NCI-H1092 treated with DMSO at 0.1 percent for 48 hours (cell line): ENCODE measurements at places on chromosomes 11 and 22.

GRCh38 chr11:75264356-75264755 lies 23.8 kb downstream of the TPBGL start:
- no peak for DNase-seq

GRCh38 chr11:2807801-2808241 lies 77.8 kb downstream of the CDKN1C start:
- no peak for DNase-seq

- no peak for DNase-seq
These were observed 5.5 kb downstream of the JAM3 start for GRCh38 chr11:134074346-134074745.

GRCh38 chr11:100240025-100240539 lies 447.0 kb upstream of the ARHGAP42 start:
- DNase-seq: no peak

GRCh38 chr11:41273908-41274307 lies 185.5 kb downstream of the LRRC4C start:
- no peak for DNase-seq

DNA sequence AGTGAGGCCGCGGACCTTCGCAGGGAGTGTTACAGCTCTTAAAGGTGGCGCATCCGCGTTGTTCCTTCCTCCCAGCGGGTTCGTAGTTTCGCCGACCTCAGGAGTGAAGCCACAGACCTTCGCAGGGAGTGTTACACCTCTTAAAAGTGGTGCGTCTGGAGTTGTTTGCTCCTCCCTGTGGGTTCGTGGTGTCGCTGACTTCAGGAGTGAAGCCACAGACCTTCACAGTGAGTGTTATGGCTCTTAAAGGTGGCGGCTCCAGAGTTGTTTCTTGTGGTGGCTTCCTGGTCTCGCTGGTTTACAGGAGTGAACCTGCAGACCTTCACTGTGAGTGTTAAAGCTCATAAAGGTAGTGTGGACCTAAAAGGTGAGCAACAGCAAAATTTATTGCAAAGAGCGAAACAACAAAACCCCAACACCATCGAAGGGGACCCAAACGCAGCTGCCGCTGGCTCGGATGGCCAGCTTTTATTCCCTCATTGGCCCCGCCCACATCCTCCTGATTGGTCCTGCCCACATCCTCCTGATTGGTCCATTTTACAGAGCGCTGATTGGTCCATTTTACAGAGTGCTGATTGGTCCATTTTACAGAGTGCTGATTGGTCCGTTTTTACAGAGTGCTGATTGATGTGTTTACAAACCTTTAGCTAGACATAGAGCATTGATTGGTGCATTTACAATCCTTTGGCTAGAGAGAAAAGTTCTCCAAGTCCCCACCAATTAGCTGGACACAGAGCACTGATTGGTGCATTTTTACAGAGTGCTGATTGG lies 1.2 kb upstream of the TMEM45B start:
- DNase-seq: no peak

GRCh38 chr11:32305460-32305859 lies 129.9 kb downstream of the WT1 start:
- no peak for DNase-seq

DNA sequence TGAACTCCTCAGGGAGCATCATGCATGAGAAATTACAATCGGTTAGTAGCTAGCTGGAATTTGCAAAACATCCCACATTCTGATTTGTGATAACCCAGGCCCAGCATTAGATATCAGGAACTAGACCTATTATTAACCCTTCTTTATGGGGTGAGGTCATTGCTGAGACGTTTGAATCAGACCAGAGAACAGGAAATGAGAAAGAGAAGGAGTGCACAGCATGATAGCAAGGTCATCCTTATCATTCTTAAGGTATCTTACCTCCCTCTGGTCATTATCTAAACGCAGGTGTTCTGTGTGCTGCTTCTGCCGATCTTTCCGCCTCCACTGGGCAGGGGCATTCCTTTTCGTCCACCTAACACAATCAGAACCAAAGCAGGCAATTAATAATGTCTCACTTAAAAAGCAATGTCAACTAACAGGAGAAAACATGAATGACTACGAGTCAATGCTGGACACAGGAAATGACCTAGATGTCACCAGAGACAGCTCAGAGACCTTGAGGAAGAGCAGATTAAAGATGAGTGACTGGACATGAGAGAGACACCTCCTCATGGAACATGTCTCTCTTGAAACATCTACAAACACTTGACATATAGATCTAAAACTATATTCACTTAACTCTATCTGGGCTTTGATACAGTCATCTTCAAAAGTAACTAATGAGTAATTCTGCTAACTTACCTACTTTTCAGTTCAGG lies 78.3 kb upstream of the SCUBE2 start:
- DNase-seq: no peak

DNA sequence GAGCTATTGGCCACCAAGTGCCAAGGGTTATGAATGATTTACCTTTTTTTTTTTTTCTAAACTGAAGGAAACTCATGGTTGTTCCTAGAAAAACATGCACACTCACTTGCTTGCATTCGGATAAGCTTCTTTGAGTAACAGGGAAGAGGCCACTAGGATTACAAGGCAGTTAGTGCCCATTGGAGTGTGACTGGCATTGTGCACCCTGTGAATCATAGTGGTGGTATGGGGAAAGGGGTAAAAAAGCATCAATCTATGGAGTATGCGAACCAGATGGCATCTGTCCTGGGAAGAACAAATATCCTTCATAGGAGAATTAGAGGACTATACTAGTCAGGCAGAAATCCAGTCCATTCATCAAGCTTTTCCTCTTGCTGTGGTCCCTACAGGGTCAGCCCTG lies 24.2 kb downstream of the CD44 start:
- no peak for DNase-seq

DNA sequence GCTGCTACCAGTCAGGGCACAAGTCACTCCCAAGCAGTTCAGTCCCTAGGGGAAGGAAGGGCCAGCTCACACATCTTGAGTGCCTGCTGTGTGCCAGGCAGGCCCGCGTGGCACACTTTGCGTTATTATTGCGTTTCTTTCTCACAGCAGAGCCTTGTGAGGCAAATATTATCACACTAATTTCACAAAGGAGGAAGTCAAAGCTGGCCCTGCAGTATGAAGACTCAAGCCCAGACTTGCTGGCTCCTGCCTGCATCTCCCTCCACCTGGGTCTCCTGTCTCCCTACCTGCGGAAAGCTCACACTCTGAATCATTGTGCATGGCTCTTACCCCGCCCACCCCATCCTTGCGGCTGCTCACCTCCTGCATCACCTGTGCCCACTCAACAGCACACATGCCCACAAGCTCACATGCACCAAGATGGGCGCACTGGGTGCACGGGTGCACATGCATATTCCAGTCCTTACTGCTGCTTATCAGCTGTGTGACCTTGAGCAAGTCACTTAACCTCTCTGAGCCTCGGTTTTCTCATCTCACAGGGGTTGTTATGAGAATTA lies 31.7 kb upstream of the P2RY2 start:
- DNase-seq: no peak

DNA sequence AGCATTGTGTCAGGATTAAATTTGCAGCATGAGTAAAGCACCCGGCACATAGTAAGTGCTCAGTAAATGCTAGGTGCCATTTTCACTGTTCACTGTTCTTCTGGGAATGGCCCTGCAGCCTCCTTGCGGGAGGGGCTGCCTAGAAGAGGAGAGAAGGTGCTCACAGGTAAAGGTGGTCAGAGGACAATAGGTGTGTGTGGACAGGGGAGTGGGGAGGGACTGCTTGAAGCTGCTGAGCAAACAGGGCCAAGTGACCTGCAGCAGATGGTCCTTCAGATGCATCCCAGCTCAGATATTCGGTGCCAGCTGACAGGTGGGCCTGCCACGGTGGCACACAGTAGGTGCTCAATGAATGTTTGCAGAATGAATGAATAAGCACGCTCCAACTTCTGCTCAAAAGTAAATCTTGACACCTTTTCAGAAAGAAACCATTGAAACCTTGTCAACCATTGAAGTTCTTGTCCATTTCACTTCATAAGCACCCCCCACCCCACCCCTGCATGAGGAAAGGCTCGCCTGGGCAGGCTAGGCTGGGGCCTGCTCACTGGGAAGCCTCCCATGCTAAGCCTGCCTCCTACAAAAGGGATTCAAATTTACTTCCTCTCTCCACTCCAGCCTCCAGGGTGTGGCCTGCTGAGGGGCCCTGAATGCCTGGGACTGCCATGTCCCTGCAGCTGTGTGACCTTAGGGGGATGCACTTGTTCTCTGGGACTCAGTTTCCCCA lies 1.6 kb downstream of the KIAA0930 start:
- DNase-seq: no peak

- DNase-seq: no peak
These were observed 19.9 kb upstream of the CTSC start for GRCh38 chr11:88357323-88358039.

DNA sequence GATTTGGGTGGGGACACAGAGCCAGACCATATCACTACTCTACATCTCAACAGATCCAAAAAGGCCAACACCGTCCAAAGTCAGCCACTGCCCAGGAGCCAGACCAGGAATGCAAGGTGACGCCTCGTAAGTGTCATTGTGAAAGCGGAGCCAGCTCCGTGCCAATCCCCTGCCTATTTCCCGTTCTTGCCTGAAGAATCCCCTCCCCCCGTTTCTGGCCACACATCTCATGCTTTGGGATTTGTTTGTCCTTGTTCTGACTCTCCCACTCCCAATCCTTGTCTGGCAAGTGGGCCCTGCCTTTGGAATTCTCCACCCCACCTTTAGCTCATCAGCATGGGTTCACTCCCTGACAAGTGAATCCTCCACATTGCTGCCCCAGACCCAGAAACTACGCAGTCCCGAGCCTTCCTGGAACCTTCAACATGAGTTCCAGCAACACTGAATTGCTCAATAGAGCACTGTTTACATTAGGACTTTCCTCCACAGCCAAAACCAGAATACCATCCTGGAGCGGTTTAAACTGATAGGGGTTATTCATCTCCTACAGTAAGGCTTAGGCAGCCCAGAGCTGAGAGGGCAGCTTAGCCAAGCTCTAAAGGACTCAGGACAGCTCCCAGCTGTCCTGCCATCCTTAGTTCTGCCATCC lies 6.0 kb upstream of the SLC35C1 start:
- no peak for DNase-seq

DNA sequence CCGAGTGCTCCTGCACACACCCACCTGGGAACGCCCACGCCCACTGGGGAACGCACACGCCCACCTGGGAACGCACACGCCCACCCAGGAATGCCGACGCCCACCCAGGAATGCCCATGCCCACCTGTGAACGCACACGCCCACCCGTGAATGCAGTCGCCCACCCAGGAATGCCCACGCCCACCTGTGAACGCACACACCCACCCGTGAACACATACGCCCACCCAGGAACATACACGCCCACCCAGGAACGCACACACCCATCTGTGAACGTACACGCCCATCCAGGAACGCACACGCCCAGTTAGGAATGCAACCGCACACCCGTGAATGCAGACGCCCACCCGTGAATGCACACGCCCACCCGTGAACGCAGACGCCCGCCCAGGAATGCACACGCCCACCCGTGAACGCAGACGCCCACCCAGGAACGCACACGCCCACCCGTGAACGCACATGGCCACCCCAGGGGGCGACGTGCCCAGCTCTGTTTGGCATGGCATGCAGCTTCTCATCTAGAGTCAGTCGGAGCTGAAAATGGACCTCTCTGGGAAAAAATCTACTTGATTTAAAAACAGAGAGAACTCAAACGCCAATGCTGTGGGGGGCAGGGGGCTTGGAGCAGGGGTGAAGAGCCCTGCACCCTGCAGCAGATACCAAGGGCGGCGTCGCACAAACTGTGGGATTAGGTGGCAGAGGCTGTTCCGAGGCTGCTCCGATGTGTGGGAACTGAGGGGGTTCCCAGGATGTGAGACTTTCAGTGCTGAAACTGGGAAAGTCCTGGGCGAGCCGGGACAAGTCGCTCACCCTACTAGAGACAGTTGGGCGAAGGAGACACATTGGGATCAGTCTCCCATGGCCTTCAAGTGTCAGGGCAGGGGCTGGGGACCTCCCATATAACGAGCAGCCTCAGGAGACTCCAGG lies 83.3 kb downstream of the MYEOV start:
- no peak for DNase-seq

GRCh38 chr11:120708511-120709183 lies 197.1 kb downstream of the GRIK4 start:
- no peak for DNase-seq

DNA sequence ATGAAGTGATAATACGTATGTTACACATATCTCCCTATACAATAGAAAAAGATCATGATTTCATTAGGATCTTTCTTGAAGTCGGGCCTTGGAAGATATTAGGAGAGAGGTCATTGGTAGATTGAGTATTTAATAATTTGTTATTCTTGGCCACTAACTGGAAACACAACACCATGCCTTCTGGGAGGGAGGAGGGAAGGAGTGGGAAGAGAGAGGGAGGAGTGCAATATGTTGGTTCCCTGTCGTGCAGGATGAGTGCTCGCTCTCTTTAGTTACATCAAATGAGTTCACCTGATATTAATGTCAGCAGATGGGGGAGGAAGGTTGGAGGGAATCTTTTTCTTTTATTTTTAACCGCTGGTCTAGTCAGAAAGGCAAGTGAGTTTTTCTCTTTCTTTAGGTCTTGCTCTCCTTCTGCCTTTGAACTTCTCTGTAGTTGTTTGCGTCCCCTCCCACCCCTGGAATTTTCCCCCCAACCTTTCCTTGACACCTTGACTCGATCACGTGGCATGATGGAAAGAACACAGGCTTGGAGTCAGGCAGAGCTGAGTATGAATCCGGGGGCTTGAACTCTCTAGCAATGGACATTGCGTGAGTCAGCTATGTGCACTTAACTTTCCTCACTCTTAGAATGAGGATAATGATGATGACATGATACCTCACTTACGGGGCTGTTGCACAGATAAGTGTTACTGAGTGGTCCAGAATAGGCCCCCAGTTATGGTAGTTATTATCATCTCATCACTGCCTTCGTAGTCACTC lies 6.2 kb downstream of the ADAMTS15 start:
- no peak for DNase-seq

- no peak for DNase-seq
These were observed 8.0 kb upstream of the RRAS2 start for GRCh38 chr11:14366936-14367335.

DNA sequence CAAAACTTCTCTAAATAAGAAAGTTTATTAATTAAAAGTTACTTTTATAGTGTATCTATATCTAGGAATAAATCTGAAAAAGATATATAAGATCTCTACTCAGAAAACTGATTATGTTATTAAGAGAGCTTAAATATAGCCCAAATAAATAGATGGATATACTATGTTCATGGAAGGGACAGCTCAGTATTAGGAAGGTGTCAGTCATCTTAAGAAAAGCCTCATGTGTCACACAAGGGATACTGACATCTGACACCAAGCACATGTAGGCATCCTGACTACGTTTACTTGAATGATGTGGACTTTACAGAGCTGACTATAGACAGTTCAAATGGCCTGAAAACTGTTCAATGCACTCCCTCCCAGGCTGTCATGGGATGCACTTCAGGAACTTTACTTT lies 19.3 kb downstream of the PPARA start:
- no peak for DNase-seq

- no peak for DNase-seq
These were observed 13.4 kb upstream of the P2RY2 start for GRCh38 chr11:73204711-73205121.

DNA sequence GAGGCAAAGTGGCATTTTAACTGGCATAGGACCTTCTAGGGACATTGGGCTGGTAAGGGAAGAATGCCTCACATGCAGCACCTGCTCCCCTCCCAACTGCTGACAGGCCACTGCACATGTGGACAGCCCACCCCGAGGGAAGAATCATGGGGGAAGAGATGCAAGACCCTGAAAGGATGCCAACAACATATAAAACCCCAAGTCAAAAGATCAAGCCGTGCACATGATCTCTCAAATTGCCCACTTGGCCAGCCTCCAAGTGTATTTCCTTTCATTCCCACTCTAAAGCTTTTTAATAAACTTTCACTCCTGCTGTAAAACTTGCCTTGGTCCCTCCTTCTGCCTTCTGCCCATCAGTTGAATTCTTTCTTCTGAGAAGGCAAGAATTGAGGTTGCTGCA lies 947.8 kb upstream of the CCDC90B start:
- DNase-seq: no peak
